ENCODE measurements at places on chromosomes 4 and X. TPM values are rescaled to one million over a fixed set of nuclear protein-coding genes. Genes with fewer than 3 reads are reported as not detected.

GRCh38 chr4:1004557-1005485 is 6.6 kb upstream of the FGFRL1 start:
- no peak for DNase-seq
- H3K4me3 ChIP-seq, result no peak overlapping the region
- no peaks in the 10 kb centered on the region for H3K36me3 ChIP-seq
- no peak overlapping the region for H3K27ac ChIP-seq
- peaks cover 8% of the 10 kb centered on the region for H3K4me1 ChIP-seq

GPC4 gene
- total RNA-seq, result 225 TPM

DNA sequence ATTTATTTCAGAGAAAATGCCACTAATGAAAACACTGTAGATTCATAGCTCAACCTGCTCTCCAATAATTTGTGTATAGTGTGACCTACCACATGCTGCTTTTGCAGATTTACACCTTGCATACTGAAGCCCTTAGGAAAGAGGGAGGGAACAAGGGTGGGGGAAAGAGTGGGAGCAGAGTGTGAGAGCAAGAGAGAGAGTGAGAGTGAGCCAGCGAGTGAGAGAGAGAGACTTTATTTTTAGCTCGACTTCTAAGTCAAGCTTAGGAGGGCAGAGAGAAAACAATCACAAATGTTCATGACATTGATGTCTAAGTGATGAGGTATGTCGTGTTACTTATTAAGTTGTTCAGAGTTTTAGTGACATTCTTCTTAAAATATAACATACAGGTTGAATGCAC is 112.5 kb upstream of the HAND2 start:
- no peaks in the 10 kb centered on the region for H3K27me3 ChIP-seq
- H3K27ac ChIP-seq, result no peak overlapping the region
- H3K36me3 ChIP-seq, result no peaks in the 10 kb centered on the region
- no peak for DNase-seq

GRCh38 chr4:98746530-98746929 is 88.1 kb upstream of the TSPAN5 start:
- no peak overlapping the region for H3K27ac ChIP-seq
- H3K27me3 ChIP-seq, result no peaks in the 10 kb centered on the region
- H3K4me1 ChIP-seq, result no peaks in the 10 kb centered on the region

DNA sequence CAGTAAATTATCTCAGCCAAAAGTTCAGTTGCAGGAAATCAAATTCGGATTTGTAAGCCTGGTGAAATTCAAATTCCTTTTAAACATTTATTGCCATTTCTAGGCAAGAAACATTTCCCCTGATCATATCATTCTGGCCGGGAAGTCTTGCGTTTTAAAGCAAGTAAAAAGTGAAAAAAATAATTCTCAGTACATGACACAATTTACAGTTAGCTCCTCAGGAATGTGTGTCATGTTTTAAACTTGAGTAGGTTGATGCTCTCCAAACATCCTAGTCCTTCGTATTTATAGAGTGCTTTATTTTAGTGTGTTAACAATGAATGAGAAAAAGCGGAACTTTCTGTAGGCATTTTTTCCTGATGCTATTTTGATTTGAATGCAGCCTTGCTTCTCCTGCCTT is 158.3 kb upstream of the SCML1 start:
- no peaks in the 10 kb centered on the region for H3K4me1 ChIP-seq
- DNase-seq, result no peak
- H3K36me3 ChIP-seq, result no peaks in the 10 kb centered on the region
- H3K27me3 ChIP-seq, result no peaks in the 10 kb centered on the region

DNA sequence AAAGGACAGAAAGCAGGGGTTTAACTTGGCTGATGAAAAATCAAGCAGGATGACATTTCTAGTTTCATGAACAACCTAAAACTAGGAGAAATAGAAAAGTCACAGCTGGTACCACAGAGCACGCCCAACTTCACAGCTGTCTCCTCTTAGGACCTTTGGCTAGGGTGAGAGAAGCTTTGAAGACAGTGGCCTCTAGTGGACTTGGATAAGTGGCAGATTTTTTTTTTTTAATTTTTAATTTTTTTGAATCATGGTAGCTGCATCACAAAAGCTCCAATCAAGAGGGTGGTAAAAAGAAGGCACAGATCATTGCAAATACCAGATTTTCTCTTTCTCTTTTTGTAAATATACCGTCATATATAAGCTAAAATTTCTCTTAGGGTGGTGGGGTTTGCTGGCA is 20.2 kb upstream of the MAP3K15 start:
- no peaks in the 10 kb centered on the region for H3K4me1 ChIP-seq
- no peak overlapping the region for H3K4me3 ChIP-seq
- no peak overlapping the region for H3K27ac ChIP-seq
- H3K27me3 ChIP-seq, result no peaks in the 10 kb centered on the region
- no peaks in the 10 kb centered on the region for H3K36me3 ChIP-seq
- DNase-seq, result no peak

DNA sequence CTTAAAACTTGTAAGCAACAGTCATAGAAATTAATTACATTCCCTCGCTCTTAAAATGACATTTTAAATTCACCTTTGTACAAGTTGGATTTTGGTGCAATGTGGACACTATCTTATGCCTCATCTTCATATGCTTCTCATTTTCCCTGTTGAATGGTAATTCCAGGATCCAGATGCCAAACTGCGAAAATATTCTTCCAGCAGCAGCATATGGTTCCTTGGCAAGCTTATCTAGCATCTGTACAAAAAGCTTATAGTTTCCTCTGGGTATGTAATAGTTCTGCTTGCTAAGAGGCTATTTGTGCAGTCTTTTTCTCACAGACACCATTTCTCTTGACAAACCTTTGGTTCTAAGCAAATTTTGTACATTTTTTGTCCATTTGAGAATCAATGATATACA is 2079.7 kb upstream of the AGA start:
- no peak overlapping the region for H3K4me3 ChIP-seq
- no peaks in the 10 kb centered on the region for H3K36me3 ChIP-seq
- no peaks in the 10 kb centered on the region for H3K27me3 ChIP-seq
- no peak for DNase-seq
- no peaks in the 10 kb centered on the region for H3K4me1 ChIP-seq
- no peak overlapping the region for H3K27ac ChIP-seq

- H3K4me3 ChIP-seq, result no peak overlapping the region
- no peaks in the 10 kb centered on the region for H3K36me3 ChIP-seq
- H3K27me3 ChIP-seq, result peaks cover 47% of the 10 kb centered on the region
- peaks cover 16% of the 10 kb centered on the region for H3K4me1 ChIP-seq
- DNase-seq, result no peak
Observed at GRCh38 chr4:1169171-1169671, 3.2 kb downstream of the SPON2 start.

DNA sequence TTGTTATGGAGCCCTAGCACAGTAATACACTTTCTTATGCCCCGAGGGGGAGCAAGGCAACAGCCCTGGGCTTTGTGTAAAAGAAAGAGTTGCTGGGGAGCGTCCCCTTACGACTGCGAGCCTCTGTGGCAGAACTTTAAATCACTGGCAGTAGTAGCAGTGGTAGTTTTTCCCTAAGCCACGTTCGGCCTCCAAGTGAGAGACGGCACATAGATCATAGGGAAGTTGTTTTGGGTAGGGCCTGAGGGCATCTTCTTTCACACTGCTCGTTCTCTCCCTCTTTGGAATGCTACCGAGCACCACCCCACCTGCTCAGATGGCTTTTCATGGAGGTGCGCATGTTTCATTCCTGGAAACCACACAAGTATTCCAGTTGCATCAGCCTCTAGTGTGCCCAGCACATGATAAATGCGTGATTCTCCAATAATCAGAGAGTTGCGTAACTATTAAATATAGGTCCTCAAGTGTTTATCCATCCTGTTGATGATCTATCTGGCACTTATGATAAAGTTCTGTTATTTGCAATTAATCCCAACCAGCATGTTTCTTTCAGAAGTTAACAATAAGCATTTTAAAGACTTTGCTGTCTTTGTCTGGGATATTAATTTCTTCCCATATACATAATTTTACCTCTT is 7.0 kb upstream of the SYNPO2 start:
- no peaks in the 10 kb centered on the region for H3K4me1 ChIP-seq
- no peak overlapping the region for H3K27ac ChIP-seq
- H3K27me3 ChIP-seq, result no peaks in the 10 kb centered on the region
- H3K36me3 ChIP-seq, result no peaks in the 10 kb centered on the region
- no peak for DNase-seq

GRCh38 chrX:154698630-154699248 is 45.4 kb upstream of the CTAG2 start:
- H3K27me3 ChIP-seq, result no peaks in the 10 kb centered on the region
- 0 out of 2 replicates have a peak, but pooled peaks cover 2% of the 10 kb centered on the region for H3K4me1 ChIP-seq
- no peak overlapping the region for H3K27ac ChIP-seq

VGLL1 gene
- total RNA-seq, result not detected

RNF150 gene
- 4.8 TPM for total RNA-seq

GRCh38 chrX:153812220-153812619 is 17.8 kb downstream of the SSR4 start:
- H3K4me3 ChIP-seq, result no peak overlapping the region
- H3K36me3 ChIP-seq, result no peaks in the 10 kb centered on the region
- peaks cover 10% of the 10 kb centered on the region for H3K4me1 ChIP-seq
- no peak overlapping the region for H3K27ac ChIP-seq
- no peak for DNase-seq

AGTR2 gene
- not detected for total RNA-seq

- no peaks in the 10 kb centered on the region for H3K36me3 ChIP-seq
- H3K4me3 ChIP-seq, result no peak overlapping the region
- DNase-seq, result no peak
- no peak overlapping the region for H3K27ac ChIP-seq
- H3K27me3 ChIP-seq, result no peaks in the 10 kb centered on the region
- H3K4me1 ChIP-seq, result no peaks in the 10 kb centered on the region
Observed at GRCh38 chr4:180913750-180914149, 1329.5 kb upstream of the TENM3 start.

GRCh38 chr4:70589785-70590184 is 2.3 kb upstream of the AMBN start:
- no peak overlapping the region for H3K4me3 ChIP-seq
- no peaks in the 10 kb centered on the region for H3K36me3 ChIP-seq
- H3K27ac ChIP-seq, result no peak overlapping the region
- DNase-seq, result no peak
- no peaks in the 10 kb centered on the region for H3K4me1 ChIP-seq

DNA sequence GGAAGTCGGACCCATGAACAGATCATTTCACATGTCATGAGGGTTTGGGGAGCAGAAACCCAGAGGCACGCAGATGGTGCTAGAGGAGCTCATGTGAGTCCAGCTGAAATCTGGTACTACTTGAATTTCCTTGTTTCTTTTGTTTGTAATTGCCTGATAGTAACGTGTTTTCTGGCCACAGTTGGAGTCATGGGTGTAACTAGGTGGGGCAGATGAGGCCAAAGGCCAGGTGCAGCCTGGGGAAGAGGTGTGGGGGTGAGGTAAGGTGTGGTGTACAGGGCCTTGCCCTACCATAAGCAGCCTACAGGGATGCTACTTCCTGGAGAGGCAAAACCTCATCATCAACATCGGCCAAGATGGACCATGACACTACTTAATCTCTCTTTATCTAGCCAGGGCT is 271.4 kb downstream of the PTTG2 start:
- H3K4me1 ChIP-seq, result no peaks in the 10 kb centered on the region
- peak; percentile 27 for DNase-seq
- H3K4me3 ChIP-seq, result no peak overlapping the region
- H3K36me3 ChIP-seq, result no peaks in the 10 kb centered on the region

GRCh38 chr4:36427696-36428095 is 146.3 kb downstream of the DTHD1 start:
- no peaks in the 10 kb centered on the region for H3K4me1 ChIP-seq
- H3K36me3 ChIP-seq, result no peaks in the 10 kb centered on the region
- no peak overlapping the region for H3K27ac ChIP-seq
- H3K27me3 ChIP-seq, result no peaks in the 10 kb centered on the region
- no peak for DNase-seq
- H3K4me3 ChIP-seq, result no peak overlapping the region

POU4F2 gene
- not detected for total RNA-seq

FGF2 gene
- 153 TPM for total RNA-seq

DNA sequence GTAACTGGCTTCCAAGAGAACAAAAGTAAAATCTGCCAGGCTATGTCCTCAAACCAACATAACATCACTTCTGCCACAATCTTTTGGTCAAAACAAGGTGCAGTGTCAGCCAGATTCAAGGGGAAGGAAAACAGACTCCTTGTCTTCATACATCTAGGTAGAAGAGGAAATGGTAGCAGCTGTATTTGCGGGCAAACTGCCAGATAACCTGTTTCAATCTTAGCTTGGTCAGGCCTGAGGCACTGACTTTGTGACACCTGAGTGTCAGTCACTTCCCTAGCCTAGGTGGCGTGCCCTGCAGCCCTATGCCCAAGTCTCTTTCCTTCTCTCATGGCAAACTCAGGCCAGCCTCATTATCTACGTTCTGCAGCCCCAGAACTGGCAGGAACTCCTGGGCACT is 146.2 kb upstream of the JADE1 start:
- no peak overlapping the region for H3K4me3 ChIP-seq
- H3K27me3 ChIP-seq, result no peaks in the 10 kb centered on the region
- H3K27ac ChIP-seq, result no peak overlapping the region
- no peaks in the 10 kb centered on the region for H3K4me1 ChIP-seq
- H3K36me3 ChIP-seq, result no peaks in the 10 kb centered on the region
